ENCODE measurements at places on chromosomes 7 and 10.

GRCh38 chr10:70437721-70438120 lies 3.8 kb downstream of the NODAL start:
- DNase-seq: no peak

DNA sequence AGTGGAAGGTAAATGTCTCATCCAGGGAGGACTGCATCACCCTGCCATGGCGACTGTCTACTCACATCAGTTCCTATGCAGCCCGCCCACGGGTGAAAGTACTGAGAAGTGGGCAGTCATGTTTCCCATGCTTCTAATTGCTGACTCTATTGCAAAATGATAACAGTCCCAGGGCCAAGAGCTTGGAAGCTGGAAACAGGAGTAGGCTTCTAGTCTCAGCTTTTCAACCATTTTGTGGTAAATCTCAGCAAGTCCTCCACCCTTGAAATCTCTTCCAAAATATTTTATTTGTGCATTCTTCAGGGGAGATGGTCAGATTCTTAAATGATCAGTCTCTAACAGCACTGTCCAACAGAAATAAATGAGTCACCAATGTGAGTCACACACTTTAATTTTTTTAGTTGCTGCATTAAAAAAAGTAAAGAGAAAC lies 48.1 kb upstream of the TARP start:
- DNase-seq: no peak

- no peak for DNase-seq
Observed at GRCh38 chr7:26417911-26418413, 126.3 kb downstream of the SNX10 start.

GRCh38 chr10:120818301-120818700 lies 32.9 kb upstream of the WDR11 start:
- no peak for DNase-seq

- no peak for DNase-seq
Observed at GRCh38 chr7:129858490-129858889, 94.3 kb downstream of the UBE2H start.

- no peak for DNase-seq
Observed at GRCh38 chr10:18615618-18616017, 35.8 kb downstream of the NSUN6 start.

DNA sequence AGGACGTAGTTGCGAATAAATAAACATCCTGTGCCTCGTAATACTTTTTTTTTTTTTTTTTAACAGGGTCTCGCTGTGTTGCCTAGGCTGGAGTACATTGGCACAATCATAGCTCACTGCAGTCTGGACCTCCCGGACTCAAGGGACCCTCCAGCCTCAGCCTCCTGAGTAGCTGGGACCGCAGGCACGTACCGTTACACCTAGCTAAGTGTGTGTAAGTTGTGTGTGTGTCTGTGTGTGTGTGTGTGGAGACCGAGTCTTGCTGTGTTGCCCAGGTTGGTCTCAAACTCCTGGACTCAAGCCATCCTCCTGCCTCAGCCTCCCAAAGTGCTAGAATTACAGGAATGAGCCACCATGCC lies 573 bp upstream of the PON2 start:
- DNase-seq: no peak

DNA sequence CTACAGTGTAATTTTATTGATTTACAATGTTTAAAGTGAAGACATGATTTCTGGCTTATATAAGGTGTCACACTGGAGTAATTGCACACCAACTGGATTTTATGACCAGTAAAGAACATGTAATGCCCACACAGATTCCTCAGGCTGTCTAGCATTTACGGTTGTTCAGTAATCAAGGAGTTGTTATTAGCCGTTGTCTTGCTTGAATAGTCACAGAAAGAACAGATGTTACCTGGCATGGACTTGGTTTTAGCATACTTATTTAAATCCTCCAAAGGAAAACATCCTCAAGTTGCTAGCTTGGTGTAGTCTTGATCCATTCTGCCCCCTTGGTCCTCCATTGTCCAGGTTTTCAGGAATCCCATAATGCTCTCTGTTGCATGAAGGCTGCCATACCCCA lies 65.8 kb downstream of the POU6F2 start:
- no peak for DNase-seq

DNA sequence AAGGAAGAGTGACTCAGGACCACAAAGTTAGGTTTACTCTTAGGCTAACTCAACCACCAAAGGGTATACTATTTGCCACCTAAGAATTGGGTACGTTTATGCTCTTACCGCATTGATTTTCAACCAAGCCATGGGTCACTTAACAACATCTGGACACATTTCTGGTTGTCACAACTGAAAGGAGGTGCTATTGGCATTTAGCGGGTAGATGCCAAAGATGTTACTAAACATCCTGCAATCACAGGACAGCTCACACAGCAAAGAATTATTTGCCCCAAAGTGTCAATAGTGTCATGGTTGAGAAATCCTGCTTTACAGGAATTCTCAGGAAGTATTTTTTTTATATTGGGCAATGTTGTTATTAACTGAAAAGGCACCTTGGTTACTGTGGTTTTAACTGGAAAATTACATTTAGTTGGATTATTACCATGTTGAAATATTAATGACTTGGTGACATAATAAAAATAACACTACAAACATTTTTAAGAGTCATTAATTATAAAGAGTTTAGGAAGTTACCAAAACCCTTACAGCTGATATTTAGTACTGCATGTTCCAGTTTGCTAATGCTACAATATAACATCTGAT lies 185.0 kb upstream of the TMEM196 start:
- no peak for DNase-seq

DNA sequence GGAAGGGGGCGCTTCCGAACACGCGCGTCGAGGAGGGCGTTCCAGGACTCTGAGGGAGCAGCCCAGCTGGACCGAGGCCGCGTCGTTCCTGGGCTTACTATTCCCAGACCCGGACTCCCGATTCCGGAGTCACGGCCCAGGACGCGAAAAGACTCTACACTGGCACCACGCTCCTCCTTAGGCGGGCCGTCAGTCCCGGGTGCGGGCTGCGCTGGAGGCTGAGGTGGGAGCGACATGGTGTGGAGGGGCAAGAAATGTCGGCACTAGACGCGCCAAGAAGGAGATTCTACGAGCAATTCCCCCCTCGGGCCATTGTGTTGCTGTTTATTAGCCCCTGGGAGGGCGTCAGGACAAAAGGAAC lies 584 bp upstream of the RUNDC3B start:
- no peak for DNase-seq

- DNase-seq: peak; percentile 46
Observed at GRCh38 chr10:21732067-21732772, 198.2 kb downstream of the MLLT10 start.

DNA sequence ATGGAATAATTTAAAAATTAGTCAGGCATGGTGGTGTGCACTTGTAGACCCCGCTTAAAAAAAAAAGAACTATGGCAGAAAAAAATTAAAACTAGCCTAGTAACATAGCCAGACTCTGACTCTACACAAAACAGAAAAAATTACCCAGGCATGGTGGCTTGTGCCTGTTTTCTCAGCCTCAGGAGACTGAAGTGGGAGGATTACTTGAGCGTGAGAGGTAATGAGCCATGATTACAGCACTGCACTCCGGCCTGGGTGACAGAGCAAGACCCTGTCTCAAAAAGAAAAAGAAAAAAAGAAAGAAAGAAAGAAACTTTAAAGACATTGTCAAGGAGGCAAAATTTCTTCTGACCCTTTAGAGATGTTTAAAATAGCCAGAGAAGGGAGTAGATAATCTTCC lies 109.0 kb upstream of the TMEM106B start:
- DNase-seq: no peak

- no peak for DNase-seq
Observed at GRCh38 chr10:86968994-86969355, 693 bp downstream of the ADIRF start.

DNA sequence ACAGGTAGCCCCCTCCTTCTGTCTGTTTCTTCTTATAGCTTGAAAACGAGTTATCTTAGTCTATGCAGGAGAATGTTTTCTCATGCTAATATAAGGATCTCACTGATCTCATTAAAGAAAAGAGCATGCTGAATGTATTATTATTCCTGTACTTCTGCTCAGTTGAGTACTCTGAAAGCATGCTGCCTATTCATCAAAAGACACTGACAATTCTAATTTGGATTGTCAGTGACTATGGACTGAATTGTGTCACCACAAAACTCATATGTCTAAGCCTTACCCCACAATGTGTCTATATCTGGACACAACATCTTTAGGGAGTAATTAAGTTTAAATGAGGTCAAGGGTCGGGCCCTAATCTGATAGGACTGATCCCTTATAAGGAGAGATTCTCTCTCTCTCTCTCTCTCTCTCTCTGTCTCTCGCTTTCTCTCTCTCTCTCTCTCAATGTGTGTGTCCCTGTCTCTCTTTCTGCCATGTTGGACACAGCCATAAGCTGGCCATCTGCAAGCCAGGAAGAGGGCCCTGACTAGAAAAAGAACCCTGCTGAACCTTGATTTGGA lies 98.4 kb downstream of the GNAT3 start:
- DNase-seq: no peak

GRCh38 chr7:142887282-142888015 lies 1.9 kb upstream of the TRPV6 start:
- no peak for DNase-seq

DNA sequence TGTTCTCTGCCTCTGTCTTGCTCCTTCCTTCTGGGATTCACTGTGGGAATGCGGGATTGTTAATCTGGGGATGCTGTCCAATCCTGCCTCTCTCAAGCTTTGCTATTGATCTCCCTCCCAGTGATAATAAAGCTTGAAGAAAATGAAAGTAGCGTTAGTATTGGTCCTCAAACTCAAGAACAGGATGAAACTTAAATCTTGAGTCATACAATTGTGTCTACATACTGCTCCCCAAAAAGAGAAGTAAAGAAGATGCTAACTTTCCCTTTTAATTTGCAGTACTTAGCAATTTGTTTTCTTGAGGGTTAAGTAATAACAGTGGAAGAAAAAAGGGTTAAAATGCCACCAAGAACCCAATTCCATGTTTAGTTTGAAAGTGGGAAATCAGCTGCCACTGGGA lies 13.6 kb downstream of the CFTR start:
- DNase-seq: no peak

DNA sequence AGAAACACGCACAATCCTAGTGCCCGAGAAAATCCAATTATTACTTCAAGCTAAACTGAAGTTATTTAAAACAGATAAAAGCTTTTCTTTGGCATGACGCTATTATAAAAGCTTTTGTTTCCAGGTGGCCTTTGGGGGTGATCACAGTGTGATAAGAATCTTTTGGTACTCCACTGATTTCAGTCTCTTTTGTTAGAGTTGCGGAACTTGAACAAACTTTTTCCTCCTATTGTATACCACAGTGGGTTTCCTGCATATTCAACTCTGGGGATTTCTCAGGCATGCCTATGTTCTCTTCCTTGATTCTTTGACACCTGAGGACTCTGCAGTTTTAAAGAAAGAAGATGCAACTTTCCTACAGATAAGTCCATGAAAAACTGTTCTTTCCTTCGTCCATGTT lies 99.7 kb upstream of the PITRM1 start:
- no peak for DNase-seq

- no peak for DNase-seq
Observed at GRCh38 chr7:917255-918117, 37.0 kb downstream of the ADAP1 start.

- peak; percentile 87 for DNase-seq
Observed at GRCh38 chr7:27160546-27161213, 4.2 kb upstream of the HOXA7 start.

DNA sequence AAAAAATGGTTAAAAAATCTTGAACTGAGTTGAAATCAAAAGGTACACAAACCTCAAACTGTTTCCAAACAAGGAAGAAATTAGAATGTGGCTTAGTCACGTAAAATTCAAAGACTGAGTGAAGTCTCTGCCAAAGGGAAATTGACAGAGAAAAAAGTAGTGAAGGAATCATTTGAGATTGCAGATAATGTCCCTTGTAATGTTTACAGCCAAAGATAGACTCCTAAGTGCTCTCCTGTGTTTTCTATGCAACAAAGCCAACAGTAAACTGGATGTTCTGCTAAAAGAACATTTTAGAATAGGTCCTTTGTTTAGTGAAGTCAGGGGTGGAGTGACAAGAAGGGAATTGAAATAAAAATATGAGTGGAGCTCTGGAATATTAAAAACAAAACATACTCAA lies 117.9 kb downstream of the ITGA8 start:
- no peak for DNase-seq

GRCh38 chr10:114751856-114752255 lies 69.7 kb upstream of the FHIP2A start:
- DNase-seq: no peak

GRCh38 chr7:74599244-74599643 lies 58.3 kb upstream of the GTF2I start:
- no peak for DNase-seq

DNA sequence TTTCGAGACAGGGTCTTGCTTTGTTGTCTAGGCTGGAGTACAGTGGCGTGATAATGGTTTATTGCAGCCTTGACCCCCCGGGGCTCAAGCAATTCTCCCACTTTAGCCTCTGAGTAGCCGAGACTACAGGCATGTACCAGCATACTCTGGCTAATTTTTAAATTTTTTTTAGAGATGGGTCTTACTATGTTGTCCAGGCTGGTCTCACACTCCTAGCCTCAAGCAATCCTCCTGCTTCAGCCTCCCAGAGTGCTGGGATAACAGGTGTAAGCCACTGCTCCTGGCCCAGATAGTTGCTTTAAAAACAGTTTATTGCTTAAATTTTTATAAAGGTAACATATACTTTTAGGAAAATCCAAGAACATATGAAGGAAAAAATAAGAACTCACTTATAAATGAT lies 26.3 kb downstream of the NEURL1 start:
- no peak for DNase-seq

DNA sequence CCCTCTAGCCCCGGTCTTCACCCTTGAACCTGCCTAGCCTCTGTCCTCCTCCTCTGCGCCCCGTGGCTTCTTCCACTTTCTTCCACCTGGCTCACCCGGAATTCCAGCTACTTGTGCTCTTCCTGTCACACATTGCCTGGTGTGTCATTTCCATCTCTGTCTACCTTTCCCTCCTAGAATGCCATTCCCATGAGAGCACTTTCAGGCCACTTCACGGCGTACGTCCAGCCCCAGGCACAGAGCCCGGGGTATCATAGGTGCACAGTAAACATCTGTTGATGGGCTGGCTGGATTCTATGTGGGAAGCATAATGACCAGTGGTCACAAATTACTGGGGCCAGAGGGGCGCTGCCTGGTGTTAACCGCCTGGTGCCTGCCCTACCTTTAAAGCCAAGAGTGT lies 161.3 kb downstream of the CUX1 start:
- no peak for DNase-seq

- DNase-seq: no peak
Observed at GRCh38 chr7:149070372-149071125, 20.0 kb downstream of the ZNF786 start.

GRCh38 chr10:100733329-100733728 lies 12.1 kb upstream of the PAX2 start:
- DNase-seq: no peak

GRCh38 chr7:77746824-77747165 lies 50.5 kb downstream of the RSBN1L start:
- DNase-seq: no peak

DNA sequence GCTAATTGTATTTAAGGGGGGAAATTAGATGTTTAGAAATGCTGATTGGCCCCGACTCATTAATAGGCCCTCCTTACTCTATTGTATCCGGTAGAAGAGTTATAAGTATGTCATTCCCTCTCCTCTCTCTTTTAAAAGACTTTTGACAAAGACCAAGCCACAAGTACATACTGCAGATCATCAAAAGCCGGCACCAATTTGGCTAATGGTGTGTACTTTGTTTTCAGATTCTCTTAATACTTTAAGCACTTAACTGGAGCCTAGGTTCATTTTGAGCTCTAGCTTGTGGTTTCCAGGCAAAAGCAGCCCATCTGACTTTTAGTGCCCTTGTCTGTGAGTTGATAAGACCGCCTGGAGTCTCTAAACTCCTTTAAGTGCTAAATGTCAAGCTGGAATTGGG lies 210.0 kb upstream of the LYZL1 start:
- DNase-seq: no peak
